Amygdala (tissue), 56 donors: ENCODE measurements at places on chromosomes 16 and 17.

GRCh38 chr16:28292731-28293600 is 641 bp downstream of the SBK1 start:
- DNase-seq, result no peak

DNA sequence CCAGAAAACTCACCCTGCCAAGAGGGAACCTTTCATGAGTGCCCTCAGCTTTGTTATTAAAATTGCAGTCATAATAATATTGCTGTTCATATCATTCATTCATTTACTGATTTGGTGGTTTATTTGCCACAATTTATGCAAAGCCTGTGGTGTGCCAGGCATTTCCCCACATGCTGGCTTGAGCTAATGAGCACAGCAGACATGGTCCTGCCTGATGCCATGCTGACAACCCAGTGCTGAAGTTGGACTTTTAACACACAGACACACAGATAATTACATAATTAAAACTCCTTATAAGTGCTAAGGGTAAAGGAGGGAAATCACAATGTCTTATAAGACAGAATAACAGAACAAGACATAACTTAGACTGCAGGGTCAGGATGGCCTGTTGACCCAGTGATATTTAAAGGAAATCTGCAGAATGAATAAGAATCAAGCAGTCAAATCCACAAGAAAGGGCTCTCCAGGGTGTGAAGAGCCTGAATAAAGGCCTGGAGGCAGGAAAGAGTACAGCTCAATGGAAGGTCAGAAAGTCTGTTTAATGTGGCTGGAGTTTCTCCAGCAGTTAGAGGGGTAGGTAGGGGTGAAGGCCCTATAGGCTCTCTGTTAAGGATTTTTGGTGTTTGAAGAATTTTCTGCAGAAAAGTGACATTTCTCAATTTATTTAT is 196.9 kb upstream of the CDH11 start:
- DNase-seq, result no peak

- DNase-seq, result no peak
Measured at GRCh38 chr17:56699186-56699894, 105.8 kb downstream of the NOG start.

DNA sequence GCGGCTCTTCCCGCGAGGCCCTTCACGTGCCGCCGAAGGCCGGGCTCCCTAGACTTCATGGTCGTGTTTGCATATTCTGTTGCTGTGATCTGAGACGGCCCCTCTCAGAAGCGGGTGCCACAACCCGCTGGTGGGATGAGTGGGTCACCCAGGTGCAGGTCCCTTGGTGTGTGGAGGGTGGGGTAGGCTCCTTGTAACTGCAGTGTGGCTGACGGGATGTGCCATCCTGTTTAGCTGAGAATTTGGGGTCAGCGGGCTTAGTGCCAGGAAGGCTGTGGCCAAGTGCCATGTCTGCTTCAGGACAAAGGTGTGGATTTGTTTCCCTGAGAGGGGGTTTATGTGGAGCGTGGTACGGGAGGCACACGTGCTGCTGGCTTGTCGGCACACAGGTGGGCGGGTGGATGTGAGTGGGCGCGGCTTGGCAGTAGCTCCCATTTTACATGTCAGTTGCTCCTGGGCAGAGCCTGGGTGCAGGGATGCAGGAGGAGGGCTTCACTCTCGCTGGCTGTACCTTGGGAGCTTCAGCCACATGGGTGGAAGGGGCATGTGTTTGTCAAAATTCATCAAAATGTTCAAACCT is 9.2 kb upstream of the WFIKKN1 start:
- no peak for DNase-seq

GRCh38 chr17:82929676-82930042 is 89.8 kb upstream of the ZNF750 start:
- no peak for DNase-seq

DNA sequence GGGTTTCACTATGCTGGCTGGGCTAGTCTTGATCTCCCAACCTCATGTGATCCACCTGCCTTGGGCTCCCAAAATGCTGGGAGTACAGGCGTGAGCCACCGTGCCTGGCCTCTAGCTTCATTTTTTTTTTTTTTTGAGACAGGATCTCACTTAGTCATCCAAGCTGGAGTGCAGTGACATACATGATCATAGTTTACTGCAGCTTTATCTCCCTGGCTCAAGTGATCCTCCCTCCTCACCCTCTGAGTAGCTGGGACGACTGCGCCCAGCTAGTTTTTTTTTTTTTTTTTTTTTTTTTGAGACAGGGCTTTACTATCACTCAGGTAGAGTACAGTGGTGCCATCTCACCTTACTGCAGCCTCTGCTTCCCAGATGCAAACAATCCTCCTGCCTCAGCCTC is 9.7 kb downstream of the RPA1 start:
- no peak for DNase-seq

- DNase-seq, result no peak
Measured at GRCh38 chr16:73337373-73338296, 289.7 kb upstream of the ZFHX3 start.

DNA sequence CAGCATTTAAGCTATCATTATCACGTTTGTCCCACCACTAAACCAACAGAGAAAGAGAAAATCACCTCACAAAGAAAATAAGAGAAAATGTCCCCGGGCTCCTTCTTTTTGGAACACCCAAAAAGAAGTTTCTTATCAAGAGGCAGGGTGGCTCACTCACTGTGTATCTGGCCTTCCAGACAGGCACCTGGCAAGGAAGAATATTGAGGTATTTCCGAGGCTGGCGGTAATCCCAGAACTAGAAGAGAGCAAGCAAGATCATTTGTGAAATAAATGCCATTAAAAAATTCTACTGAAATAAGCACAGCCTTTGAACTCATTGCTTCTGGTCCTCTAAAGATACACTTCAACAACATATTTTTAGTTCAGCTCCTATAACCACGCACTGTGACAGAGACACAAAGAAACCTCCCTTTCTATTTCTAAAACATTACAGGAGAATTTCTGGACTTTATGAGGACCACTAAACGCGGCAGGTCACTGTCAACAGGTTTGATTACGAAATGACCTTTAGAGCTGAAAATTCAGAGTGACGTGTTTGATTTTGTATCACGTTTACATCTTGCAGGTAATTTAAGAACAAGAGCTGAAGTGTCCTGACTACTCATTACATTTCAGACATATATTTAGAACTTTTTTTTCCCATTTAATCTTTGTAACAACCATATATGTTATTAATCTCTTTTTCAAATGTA is 61.0 kb downstream of the WDR59 start:
- no peak for DNase-seq

DNA sequence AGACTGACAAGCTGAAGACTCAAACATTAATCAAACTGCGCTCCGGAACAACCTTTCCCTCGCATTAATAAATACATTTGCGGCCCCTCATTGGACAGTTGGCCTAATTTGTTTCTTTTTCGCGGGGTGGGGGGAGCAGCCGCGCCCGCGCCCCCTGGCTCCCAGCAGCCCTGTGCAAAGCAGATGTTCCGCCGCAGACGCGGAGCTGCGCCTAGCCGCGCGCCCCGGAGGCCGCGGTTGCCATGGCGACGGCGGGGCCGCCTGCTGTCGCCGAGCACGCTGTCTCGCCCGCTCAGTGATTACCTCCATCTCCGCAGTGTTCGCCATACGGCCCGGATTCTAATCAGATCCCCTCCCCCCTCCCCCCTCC is 25.5 kb downstream of the COPZ2 start:
- no peak for DNase-seq

- no peak for DNase-seq
Measured at GRCh38 chr16:54506214-54506580, 219.6 kb upstream of the IRX3 start.

DNA sequence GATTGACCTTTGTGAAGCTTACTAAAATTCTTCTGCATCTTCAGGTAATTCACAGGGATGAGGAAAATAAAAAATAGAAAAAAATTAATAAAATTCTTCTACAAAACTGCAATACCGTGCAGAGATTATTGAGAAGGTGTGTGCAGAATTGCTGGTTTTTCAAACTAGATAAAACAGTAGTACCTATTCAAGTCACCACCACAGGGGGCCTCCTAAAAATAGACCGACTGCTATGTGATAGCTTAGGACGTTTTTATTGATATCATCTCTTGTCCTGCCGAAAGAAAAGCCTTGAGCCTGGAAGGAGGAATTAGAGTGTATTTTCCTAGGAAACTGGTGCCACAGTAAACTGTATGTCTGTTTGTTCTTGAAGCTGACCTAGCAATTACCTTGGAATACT is 325.9 kb downstream of the ZFHX3 start:
- no peak for DNase-seq

DNA sequence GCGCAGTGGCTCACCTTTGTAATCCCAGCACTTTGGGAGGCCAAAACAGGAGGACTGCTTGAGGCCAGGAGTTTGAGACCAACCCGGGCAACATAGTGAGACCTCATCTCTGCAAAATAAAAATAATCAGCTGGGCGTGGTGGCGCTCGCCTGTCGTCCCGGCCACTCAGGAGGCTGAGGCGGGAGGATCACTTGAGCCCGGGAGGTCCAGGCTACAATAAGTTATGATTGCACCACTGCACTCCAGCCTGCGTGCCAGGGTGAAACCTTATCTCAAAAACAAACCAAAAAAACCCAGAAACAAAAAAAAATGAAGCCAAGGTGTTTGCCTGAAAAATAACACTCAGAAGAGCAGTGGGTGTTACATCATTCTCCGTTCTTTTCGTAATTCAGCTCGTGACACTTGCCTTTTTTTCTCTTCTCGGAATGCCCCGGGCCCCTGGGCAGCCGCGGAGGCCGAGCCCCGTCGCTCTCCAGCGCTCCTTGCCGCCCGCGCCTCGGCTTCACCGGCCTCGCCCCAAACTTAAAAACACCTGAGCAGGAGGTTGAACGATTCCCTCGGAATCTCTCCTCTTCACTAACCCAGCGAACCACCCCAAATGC is 17.0 kb downstream of the PRCD start:
- no peak for DNase-seq

DNA sequence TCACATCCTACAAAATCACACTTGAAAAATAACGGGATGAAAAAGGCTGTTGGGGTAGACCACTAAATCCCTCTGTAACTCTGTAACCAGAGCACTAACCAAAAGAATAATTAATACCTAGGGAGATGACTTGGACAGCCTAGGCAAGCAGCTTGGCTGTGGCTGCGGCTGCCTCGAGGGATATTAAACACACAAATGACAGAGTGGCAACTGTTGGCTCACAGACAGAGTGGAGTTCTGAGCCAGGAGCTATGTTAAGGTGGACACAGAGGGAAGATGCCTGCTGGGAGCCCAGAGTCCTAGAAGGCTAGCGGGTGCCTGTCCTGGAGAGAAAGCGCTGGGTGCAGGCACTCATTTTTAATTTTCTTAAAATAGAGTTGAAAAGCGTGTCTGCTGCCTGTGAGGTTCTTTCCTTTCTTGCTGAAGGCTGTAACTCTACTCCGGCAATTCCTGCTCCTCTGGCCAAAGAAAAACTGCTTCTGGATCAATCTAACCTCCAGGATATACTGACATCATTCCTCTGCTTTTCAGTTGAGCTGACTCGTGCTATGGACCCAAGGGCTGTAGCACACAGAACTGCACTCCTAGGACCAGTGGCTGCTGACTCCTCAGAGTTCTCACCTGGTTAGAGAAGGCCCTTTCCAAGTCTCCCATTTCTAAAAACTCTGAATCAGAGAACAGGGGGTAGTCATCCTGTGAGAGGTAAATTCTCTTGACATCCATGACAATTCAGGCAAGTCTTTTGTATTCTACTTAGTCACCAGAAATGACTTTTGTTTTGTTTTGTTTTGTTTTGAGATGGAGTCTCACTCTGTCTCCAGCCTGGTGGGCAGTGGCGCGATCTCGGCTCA is 147.9 kb downstream of the STX8 start:
- no peak for DNase-seq

- peak; percentile 39 for DNase-seq
Measured at GRCh38 chr17:7479213-7480088, at the start of gene ZBTB4. ZBTB4 (minus strand) TSS chr17:7479631; CDS start chr17:7466801, 12,830 bp downstream.

- DNase-seq, result no peak
Measured at GRCh38 chr16:71673582-71673973, 47.6 kb downstream of the MARVELD3 start.
